ENCODE measurements at places on chromosomes 12 and 14. TPM values are rescaled to one million over a fixed set of nuclear protein-coding genes. Genes with fewer than 3 reads are reported as not detected.

GRCh38 chr14:32366256-32366879, 37.3 kb downstream of the AKAP6 start:
- peak; percentile 67 for DNase-seq

The GAS2L3 gene
- 14.8 TPM for total RNA-seq

DNA sequence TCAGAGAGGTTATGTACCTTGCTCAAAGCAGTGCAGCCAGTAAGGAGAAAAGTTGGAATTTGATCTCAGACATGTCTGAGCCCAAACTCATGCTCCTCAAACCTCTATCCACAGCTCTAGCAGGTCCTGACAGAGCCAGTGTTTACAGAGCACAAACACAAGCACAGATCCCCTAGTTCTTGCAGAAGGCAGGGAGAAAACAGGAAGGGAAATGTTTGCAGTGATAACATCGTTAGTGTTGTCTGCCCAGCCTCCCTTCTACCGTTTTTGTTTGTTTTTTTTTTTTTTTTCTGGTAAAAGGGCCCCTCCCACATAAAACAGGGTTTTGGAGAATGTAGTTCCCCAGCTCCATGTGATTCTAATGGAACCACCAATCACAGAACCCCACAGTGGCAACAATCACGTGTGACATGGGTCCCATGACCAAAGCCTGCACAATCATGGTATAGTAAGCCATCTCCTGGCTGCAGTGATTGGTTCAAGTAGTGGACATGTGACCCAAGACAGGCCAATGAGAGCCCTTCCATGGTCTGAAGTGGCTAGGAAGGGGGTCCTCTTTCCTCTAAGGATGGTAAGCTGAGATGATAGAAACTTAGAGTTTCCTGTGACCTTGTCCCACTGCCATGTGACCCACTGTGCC, 513.4 kb downstream of the MED13L start:
- no peak for DNase-seq

DNA sequence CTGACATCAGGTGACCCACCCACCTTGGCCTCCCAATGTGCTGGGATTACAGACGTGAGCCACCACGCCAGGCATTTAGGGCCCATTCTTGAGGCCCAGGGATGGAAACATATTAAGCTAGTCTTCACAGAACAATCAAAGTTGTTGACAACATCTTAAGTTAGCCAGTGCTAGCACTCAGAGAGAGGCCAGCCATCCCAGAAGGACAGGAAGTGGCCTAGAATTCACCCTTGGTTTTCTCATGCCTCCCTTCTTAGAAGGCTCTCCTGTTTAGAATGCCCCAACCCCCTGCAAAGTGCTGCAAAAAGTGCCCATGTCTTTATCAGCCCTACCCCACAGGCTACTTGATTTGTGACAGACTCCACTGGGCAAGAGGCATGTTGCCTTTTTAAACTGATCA, 12.1 kb upstream of the OR6J1 start:
- no peak for DNase-seq

GRCh38 chr12:12721176-12721751, 4.1 kb downstream of the CDKN1B start:
- DNase-seq, result peak; percentile 26

DNA sequence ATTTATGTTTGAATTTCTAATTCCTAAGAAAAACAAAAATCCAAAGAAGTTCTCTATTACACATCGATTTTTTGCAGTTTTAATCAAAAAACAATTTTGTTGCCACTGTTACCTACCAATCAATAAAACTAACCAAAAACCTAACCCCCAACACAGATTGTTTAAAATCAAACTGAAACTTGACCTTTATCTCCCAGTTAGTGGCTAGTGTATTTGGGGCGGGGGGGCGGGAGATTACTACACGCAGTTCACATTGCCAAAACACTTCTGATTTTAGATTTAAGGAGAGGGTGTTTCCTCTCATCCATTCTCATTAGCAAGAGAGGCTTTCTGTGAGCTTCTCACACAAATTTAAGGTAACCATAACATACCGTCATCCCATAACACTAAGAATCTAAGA, 6.4 kb downstream of the CDC42BPB start:
- DNase-seq, result no peak

The ACSS3 gene
- total RNA-seq, result 1.9 TPM

GRCh38 chr14:92698393-92698792, 50.0 kb downstream of the LGMN start:
- no peak for DNase-seq

- DNase-seq, result no peak
Measured at GRCh38 chr12:3081091-3081490, 3.9 kb downstream of the TSPAN9 start.

DNA sequence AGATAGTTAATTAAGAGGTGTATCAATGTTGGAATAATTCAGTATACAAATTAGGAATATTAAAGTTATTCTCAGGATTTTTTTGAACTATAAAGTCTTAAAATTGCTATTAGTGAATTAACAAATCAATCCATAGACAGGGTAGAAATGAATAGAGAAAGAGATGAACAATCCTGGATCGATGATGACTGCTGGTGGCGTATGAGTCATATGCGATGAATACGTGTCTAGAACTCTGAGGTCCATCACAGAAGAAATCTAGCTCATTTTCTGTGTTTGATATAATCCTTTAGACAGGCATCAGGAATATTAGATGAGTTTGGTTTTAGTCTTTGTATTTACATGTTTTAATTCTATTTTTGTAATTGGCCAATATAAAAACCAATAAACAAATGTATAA, 85.4 kb upstream of the RTL1 start:
- no peak for DNase-seq

The KLRC2 gene
- total RNA-seq, result not detected

The IL26 gene
- total RNA-seq, result not detected

GRCh38 chr12:25054783-25055144, 105.9 kb upstream of the BCAT1 start:
- DNase-seq, result peak; percentile 4

DNA sequence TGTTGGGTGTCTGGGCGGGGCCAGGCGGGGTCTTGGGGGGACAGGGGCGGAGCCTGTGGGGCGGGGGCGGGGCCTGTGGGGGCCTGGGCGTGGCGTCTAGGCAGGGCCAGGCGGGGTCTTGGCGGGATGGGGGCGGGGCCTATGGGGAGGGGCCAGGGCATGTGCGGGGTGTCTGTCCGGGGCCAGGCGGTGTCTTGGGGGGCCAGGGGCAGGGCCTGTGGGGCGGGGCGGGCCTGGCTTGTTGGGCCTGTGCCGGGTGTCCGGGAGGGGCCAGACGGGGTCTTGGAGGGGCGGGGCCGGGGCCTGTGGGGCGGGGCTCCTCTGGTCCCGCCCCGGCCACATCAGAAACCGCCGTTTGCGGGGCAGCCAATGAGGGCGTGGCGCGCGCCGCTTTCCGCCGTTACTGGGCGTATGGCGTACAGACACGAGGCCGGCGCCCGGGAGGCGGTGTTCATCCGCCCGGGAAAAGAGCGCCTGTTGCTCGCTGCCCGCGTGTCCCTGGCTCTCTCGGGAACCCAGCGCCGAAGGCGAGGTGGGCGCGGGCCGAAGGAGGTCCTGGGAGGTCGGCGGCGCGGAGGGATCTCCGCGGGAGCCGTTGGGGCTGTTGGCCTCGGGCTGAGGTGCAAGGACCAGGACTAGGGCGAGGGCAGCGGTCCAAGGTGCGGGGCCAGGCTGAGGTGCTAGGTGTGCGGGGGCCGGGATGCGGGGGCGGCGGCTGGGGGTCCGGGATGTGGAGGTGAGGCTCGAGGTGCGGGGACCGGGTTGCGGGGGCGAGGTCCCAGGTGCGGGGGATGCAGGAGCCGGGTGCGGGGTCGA, at the start of gene PIWIL1:
PIWIL1 (plus strand) TSS at position 400 of the 816 bp plus-strand sequence. CDS start 4,705 bp downstream, outside the sequence.
- DNase-seq, result no peak

- DNase-seq, result no peak
Measured at GRCh38 chr14:89681086-89682018, 264.3 kb upstream of the FOXN3 start.

GRCh38 chr12:113196582-113196981, 11.1 kb downstream of the RITA1 start:
- no peak for DNase-seq

GRCh38 chr12:76551482-76551888, 8.1 kb downstream of the OSBPL8 start:
- DNase-seq, result peak; percentile 12

- DNase-seq, result peak; percentile 80
Measured at GRCh38 chr14:91186515-91187066, 57.9 kb downstream of the GPR68 start.

The TAS2R19 gene
- total RNA-seq, result 2.6 TPM

The MYRFL gene
- total RNA-seq, result not detected

- DNase-seq, result no peak
Measured at GRCh38 chr12:6266541-6266966, 43.9 kb upstream of the PLEKHG6 start.

The GNB3 gene
- total RNA-seq, result 3.2 TPM

DNA sequence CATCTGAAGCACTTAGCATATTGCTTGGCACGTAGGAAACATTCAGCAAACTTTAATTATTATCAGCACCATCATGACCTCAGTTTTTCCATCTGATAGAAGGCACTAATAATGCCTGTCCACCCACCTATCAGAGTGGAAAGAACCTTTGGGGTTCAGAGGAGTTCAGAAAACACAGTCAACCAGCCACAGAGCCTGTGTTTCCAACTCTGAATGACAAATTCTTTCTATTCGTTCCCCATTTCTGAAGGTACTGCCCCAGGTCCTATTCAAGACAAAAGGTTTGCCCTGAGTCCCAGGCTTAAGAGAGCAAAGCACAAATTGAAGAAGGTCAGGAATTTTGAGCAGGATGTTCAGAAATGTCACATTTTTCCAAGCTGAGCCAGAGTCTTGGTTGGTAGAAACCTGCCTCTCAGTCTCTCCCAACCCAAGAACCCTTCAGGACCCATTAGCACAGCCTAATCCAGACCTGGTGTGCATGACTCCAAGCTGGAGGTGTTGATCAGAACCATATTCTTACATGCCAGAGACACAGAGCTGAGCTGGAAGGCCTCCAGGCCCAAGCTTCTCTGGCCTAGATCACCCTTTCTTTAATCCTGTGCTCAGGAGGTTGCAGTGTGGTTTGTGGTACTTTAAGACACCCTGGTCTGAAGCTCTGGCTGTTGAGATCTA, 114.4 kb downstream of the TBX5 start:
- DNase-seq, result peak; percentile 64

GRCh38 chr12:44026046-44026445, 190.2 kb downstream of the TMEM117 start:
- DNase-seq, result no peak

GRCh38 chr12:27280412-27280811, 36.3 kb downstream of the STK38L start:
- no peak for DNase-seq

The TTC9 gene
- not detected for total RNA-seq

DNA sequence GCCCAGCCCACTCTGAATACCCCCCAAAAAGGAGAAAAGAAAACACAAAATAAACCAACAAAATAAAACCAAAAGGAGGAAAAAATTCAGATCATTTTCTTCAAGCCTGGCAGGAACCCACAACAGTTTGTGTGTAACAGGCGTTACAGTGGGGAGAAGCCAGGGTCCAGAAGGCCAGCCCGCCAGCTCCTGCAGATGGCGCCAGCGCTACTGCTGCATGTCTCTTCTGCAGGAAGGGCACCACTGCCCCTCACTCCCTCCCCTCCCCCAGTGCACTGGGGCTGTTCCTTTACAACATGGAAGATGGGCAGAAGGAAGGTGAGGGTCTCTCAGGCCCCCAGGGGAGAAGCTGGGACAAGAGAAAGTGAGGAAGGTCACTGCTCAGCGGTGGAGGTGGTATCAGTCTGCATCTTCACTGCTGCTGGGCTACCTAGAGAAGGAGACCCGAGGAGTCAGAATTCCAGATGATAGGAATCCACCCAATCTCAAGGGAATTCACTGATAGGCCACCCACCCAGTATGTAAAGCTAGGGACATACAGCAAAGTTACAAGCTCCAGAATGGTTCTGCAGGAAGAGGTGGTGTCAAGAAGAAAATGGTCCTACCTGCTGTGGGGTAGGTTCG, 2.3 kb upstream of the NOP2 start:
- DNase-seq, result peak; percentile 57

GRCh38 chr12:104351057-104351983, 47.8 kb downstream of the EID3 start:
- DNase-seq, result no peak

- no peak for DNase-seq
Measured at GRCh38 chr14:91205459-91205858, 39.0 kb downstream of the GPR68 start.

The KRT5 gene
- not detected for total RNA-seq

The OR11H7 gene
- total RNA-seq, result not detected

DNA sequence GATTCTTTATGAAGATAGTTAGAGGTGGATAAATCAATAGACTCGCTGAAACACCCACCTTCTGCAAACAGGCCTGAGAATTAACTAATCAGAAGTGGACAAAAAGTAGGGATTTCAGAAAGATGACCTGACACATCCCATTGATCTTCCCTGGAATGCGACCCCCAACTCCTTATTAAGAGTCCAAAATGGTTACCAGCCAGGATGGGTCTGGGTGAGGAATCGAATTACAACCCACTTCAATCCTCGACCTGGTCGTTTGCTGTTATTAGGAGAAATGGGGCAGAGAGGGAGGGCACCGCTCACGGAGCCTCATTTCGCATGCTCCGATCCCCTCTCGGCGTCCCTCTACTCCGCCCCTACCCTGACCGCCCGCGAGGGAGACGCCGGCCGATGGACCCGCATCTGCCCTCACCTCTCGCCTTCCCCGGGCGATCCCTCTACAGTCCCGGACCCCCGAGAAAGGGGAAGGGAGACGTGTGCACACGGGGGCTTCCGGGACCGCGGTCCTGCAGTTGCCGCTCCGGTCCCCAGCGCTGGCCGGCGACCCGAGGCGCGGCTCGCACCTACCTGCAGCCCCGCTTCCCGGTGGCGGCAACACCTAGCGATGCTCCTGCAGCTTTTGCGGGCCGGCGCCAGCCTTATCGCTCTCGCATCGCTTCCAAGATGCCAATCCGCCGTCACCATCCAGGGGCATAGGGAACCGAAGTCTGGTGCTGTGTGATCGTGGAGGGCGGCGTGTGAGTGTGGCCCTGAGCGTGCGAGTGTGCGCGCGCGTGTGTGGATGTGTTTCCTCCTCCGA, 69.3 kb upstream of the USP15 start:
- DNase-seq, result peak; percentile 9

- DNase-seq, result peak; percentile 50
Measured at GRCh38 chr14:69055999-69056788, 77.1 kb upstream of the ACTN1 start.

GRCh38 chr12:27627123-27627852, 69.0 kb upstream of the REP15 start:
- DNase-seq, result peak; percentile 94

GRCh38 chr14:34231626-34232025, 230.4 kb downstream of the SPTSSA start:
- DNase-seq, result no peak

The BCL11B gene
- total RNA-seq, result not detected

GRCh38 chr12:24482882-24483604, 465.9 kb downstream of the BCAT1 start:
- no peak for DNase-seq

DNA sequence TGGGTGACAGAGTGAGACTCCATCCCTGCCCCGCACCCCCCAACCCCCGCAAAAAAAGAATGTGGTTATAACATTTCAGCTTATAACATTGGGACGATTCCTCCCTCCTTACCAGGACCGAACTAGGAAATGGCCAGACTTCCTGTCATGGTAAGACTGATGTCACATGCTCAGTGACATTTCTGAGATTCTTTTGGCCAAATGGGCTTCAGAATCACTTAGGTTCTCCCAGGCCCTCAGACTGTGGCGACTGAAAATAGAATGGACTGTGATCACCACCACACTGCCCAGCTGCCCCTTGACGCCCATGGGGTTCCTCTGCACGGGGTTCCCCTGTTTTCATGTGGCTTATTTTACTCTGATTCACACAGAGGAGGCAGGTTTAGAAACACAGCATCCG, 115.0 kb upstream of the EVL start:
- DNase-seq, result no peak
